ENCODE measurements at places on chromosomes 2 and 18.

DNA sequence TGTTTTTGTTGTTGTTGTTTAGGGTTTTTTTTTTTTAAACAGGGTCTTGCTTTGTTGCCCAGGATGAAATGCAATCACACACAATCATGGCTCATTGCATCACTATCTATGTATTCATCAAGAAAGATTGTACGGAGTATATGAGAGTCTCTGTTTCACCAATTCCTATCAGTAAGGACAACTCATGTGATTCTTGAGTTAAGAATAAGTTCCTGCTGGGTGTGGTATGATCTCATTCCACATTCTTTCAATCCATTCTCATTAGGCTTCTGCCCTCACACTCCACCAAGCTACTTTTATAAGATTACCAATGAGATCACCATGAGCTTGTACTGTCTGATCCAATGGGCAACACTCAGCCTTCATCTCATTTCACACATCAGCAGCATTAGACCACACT is 9.1 kb upstream of the AP1S3 start:
- no peak for DNase-seq

DNA sequence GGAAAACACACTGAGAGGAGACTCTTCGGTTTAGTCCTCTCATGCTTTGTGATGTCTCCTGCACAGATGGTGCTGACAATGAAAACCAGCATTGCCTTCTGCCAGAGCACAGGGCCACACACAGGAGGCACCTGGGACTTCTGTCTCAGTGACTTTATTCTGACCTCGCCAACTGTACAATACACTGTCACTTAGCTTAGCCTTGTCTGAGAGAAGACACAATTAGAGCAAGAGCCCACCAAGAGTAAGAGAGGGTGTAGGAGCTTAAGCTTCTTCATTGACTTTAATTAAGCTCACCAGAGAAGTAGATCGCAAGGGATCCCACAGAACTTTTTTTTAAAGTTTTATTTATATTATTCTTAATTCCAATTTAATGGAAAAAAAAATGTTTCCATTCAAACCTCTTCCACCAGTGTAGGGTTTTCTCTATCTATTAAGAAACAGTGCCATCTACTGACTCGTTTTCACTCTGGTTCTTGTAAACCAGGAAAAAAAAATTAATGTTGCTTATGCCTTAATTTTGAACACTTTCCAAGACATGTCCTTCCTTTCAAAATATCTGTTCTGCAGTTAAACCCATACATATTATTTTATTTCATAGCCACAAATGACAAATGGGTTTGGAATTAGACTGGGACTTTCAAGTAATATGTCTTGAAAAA is 42.4 kb upstream of the DDX18 start:
- DNase-seq, result no peak

GRCh38 chr2:52964916-52965530 is 802.6 kb upstream of the CHAC2 start:
- no peak for DNase-seq

DNA sequence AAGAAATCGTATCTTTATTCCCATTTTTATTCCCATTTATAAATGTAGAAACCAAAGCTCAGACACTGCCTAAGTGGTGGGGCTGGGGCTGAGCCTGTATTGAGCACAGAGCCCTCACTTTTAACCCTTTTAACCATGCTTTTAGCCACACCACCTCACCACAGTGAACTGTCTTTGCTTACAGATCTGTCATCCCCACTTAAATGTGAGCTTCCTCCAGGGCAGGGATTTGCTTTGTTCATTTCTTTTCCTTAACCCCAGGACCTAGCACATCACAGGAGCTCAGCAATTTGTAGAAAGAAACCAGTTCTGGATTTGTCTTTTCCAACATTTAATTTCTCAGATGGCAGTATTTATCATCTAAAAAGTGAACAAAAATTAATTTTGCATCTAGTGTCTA is 2.2 kb downstream of the BOD1L2 start:
- no peak for DNase-seq

GRCh38 chr2:221573430-221574230 is 1.5 kb upstream of the EPHA4 start:
- peak; percentile 84 for DNase-seq

DNA sequence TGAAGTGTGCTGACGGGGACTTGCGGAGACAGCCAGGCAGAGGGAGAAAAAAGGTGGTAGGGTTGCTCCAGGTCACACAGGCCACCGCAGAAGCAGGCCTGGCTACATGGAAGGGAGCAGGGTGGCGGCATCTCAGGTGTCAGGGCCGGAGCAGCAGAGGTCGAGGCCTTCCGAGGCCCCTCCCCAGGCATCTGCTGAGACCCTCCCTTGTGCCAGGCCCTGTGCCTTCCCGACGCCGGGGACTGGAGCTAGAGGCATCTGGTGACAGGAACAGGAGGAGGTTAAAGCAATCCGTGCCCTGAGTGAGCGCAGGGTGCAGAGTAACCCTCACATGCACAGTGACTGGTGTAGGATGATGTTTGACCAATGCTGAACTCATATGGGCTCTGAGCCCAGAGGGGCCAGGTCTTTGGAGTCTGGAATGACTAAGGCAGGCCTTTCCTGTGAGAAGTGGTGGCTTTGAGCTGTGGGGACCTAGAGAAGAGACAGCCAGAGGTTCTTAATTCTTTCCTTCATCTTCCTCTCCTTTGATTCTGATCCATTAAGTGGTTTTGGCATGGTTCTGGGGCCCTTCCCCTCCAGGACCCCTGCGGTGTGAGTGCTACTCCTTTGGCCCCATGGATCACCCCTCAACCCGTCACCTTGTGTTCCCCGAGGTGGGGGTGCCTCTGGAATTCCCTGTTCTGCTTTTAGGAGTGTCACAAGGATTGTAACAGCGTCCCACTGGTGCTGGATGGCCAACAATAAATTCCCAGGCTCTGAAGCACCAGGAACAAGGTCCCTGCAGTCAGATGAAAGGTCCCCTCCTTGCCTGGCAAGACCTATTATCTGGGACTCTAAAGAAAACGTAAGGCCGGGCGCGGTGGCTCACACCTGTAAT is 72.1 kb downstream of the KLHL29 start:
- no peak for DNase-seq

- no peak for DNase-seq
Measured at GRCh38 chr2:86305915-86306254, 31.5 kb downstream of the REEP1 start.

DNA sequence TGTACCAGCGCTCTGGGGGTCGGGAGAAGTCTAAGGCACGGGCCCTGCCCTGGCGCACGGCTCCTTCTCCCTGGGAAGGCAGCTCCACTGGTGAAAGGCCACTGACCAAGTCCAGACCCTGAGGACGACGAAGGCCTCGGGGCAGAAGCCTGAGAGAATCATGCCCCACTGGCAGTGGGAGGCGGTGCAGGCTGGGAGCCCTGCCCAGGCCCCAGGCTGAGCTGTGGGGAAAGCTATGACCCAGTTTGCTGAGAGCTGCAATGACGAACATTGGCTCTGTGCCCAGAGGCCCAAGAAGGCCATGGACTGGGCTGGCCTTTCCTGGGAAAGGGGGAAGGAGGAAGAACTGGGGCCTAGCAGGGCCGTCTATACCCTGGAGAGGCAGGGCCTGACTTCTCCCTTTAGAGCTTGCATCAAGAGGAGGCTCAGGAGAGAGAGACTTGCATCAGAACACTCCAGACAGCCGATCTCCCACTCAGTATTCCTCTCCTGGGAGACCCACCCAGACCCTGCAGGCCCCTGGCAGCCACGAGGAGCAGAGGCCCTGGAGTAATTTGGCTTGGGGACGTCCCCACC is 32.9 kb downstream of the HS1BP3 start:
- DNase-seq, result peak; percentile 98
